ENCODE measurements at places on chromosomes 5 and 9.

DNA sequence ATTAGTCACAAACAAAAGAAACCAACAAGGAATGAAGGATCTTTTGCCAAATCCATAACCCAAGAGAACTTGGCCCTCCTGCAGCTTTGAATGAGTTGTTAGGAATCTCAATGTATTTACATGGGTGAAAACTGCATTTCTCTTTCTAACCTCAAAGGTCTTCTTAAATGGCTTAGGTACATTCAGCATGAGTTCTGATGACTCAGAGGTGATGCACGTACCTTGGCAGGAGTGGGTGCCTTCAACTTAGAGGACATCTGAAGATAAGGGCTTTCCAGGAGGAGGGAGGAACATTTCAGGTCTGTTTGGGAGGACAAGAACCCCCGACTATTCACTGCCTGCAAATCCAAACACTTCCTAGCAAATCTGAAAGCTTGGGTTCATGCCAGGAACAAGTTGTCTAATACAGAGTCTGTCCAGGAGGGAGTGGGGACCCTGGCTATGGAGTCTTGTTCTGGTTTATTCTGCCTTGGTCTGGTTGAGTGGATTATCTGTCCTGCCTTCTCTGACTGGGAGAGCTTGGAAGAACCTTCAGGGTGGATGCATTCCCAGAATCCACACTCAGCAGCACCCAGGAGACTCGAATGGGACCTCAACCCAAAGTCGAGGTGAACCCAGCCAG, 65.7 kb downstream of the IRX2 start:
- DNase-seq = no peak

GRCh38 chr5:142317753-142318152, 7.1 kb downstream of the SPRY4 start:
- DNase-seq = no peak

- DNase-seq = no peak
Measured at GRCh38 chr5:176400382-176401156, 12.0 kb downstream of the HIGD2A start.

- DNase-seq = no peak
Measured at GRCh38 chr5:133709209-133709725, 96.9 kb upstream of the FSTL4 start.

DNA sequence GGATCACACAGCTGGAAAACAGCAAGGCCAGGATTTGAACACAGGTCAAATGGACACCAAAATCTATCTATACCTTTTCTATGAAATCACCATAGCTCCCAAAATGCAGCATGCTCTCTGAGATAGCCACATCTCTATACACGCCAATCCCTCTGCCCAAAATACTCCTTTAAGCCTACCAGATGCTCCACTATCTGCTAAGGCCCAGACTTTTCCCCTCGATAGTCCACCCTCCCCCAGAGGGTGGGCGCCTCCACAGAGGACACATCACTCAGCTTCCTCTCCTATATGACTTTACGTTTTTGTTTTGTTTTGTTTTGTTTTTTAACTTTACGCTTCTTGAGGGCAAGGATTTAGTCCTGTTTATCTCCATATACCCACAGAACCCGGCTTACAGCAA, 46.8 kb downstream of the MTMR12 start:
- no peak for DNase-seq

- no peak for DNase-seq
Measured at GRCh38 chr5:150338546-150338945, 19.0 kb upstream of the TCOF1 start.

- DNase-seq = no peak
Measured at GRCh38 chr9:20043035-20043434, 254.2 kb upstream of the SLC24A2 start.

- no peak for DNase-seq
Measured at GRCh38 chr9:91143642-91144041, 218.1 kb downstream of the AUH start.

DNA sequence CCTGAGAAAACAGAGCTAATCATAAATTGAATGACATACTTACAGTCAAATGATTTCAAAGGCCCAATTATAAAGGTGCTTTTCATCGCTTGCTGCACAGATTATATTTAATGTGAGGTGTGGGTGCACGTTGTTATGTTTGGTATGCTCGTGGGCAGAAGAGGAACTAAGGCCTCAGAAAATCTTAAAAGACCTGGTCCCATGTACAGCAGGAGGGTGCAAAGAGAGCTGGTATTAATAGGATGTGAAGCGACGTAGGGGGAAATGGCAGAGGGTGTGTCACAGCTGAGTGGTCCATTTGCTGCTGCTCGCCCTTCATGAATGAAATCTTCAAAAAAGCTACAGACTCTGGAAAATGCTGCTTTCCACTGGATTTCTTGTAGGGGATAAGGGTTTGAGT, 40.5 kb upstream of the IFNK start:
- no peak for DNase-seq

- no peak for DNase-seq
Measured at GRCh38 chr5:149471406-149472183, 79.6 kb downstream of the CSNK1A1 start.

DNA sequence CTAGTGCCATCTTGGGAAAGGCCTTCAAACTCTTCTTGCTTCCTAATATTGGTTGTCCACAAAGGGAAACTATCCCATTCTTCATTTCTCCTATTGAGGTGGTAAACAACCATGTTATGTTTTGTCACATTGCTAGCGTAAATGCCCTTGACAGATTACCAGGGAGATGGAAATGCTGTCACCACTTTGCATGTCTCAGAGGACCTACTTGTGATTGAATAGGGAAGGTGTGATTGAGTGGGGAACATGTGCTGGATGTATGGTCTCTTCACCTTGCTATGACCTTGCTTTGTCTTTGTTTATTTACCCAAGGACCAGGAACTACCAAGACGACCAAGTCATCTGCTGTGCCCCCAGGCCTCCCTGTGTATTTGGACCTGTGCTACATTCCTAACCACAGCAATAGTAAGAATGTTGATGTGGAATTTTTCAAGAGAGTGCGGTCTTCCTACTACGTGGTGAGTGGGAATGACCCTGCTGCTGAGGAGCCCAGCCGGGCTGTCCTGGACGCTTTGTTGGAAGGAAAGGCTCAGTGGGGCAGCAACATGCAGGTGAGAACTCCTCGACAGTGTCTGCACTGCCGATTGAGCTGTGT, 96.1 kb downstream of the MAP1B start:
- no peak for DNase-seq

DNA sequence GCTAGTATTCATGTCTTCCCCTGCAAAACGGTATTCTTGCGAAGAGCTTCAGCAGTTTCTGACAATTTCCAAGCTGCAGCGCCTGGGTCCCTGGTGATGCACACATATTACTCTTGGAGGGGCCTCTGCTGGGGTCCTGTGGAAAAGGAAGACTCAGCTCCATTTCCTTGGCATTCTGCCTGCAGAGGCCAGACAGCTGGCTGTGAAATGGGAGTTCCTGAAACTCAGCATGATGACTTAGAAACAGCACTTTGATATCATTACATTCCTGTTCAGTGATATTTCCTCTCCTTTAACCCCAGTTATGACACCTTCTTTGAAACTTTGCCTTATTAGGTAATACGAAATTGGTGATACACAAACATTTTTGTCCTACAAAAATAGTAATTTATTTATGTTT, 98.5 kb downstream of the APBA1 start:
- DNase-seq = no peak

DNA sequence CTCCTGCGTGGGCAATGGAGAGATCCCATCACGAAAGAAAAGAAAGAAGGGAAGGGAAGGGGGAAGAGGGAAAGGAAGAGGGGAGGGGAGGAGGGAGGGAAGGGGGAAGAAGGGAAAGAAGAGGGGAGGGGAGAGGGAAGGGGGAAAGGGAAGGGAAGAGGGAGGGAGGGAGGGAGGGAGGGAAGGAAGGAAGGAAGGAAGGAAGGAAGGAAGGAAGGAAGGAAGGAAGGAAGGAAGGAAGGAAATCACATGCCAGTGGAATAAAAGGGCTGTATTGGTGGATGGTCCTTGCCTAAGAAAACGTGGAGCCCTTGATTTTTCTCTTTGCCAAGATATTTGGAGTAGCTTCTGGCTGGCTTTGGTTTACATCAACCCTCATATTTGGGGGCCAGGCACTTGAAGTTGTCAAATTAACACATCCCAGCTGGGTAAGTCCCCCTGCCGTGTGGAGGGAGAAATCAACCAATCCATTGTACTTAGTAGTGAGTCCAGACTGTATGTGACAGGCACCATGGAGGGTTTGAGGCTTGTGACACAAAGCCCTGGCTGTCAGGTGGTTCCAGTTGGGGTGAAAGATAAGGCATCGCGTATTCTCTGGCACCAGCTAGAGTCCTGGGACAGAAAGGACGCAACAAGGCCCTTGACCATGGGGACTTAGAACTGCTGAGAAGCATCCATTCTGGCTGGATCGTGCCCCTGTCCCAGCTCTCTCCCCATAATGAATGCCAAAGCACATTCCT, 23.7 kb downstream of the IDNK start:
- DNase-seq = no peak

DNA sequence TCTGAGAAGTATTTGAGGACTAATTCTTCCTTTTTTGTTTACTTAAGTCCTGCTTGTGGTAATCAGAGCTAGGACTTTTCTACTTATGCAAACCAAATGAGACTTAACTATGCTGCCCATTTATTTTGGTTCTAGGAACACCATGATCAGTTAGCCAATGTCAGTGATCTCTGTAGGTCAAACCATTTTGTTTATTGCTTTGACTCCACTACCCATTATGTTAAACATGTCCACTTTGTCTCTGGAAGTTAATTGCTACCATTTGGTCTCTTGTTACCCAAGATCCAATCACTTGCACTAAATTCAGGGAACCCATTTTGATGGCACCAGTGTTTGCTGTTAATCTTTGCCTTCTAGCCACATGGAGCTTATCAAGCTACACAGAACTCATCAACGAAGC, 161.9 kb downstream of the CCDC171 start:
- no peak for DNase-seq

GRCh38 chr9:88920645-88921044, 70.6 kb upstream of the S1PR3 start:
- DNase-seq = no peak

GRCh38 chr5:171271798-171272197, 37.2 kb upstream of the TLX3 start:
- DNase-seq = no peak

- DNase-seq = no peak
Measured at GRCh38 chr9:107638521-107639310, 149.1 kb upstream of the KLF4 start.

DNA sequence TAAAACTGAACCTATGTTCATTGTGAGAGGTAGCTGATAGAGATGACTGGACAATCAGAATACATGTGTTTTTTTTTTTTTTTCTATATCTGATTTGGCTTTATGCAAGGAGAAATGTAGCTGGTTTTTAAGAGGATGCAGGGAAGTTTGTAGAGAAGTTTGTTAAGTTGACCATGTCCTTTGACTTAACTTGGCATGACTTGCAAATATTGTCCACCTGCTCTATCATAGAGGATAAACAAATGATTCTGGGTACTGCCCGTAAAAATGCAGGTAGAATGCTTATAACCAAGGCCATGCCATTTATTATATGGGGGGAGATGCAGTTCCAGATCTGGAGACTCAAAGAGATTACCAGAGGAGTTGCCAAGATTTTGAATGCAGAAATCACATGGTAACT, 13.7 kb upstream of the NNT start:
- no peak for DNase-seq

DNA sequence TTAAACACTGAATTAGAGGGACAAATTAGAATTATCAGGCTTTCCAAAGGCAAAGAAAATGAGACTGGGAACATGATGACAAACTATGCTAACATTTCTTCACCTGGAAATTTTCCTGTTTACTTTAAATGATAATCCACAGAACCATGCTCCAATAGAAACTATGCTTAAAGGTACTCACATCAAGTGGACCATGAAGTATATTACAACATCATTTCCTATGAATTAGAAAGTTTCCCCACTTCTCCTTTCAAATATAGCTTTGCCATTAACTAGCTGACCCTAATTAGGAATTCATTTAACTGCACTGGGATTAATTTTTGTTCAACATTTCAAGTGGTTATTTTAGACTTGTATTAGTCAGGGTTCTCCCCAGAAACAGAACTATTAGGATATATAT, 81.4 kb downstream of the DTWD2 start:
- DNase-seq = no peak

- DNase-seq = no peak
Measured at GRCh38 chr5:147431586-147431985, 78.3 kb downstream of the DPYSL3 start.

DNA sequence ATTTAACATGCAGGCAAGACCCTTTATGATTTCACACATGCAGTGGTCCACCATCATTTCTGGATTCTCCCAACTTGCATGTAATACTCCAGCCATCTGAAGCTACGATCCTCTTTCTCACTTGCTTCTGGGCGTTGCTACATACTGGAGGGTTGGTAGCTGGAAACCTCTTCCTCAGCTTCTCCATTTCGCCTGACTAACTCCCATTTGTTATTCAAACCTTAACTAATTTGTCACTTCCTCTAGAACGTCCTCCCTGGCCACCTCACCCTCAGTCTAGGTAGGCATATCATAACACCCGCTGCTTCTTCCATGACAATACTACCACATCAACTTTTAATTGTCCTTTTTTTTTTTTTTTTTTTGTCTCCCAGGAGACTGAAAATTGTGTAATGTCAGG, 72.6 kb upstream of the EQTN start:
- no peak for DNase-seq

- no peak for DNase-seq
Measured at GRCh38 chr5:177204281-177204680, 70.7 kb downstream of the NSD1 start.

- DNase-seq = no peak
Measured at GRCh38 chr5:98144116-98144515, 629.3 kb upstream of the RGMB start.

- DNase-seq = no peak
Measured at GRCh38 chr5:110401881-110402280, 324.6 kb downstream of the TMEM232 start.

DNA sequence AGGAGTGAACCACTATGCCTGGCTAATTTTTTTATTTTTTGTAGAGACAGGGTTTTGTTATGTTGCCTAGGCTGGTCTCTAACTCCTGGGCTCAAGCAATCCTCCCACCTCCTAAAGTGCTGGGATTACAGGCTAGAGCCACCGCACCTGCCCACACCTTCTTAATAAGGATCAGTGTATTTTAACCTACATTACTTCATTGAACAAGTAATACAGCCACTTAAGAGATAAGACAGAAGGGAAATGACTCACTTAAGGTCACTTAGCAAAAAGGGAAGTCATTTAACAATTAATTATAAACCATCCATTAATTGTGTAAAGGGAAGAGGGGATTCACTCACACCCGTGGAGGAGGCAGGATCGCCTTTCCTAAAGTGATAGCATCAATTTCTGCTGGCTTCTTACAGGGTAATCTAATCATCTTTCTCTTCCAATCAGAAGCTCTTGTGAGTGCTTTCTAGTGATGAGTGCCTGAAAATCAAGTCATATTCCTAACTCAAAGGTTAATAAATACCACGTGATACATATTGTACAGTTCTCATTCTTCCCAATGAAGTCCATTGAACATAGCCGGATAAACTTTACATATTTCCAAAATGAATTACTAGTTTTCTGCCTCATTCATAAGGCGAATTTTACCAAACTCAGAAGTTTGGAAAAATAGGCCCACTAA, 3.5 kb downstream of the FBXW11 start:
- DNase-seq = no peak

DNA sequence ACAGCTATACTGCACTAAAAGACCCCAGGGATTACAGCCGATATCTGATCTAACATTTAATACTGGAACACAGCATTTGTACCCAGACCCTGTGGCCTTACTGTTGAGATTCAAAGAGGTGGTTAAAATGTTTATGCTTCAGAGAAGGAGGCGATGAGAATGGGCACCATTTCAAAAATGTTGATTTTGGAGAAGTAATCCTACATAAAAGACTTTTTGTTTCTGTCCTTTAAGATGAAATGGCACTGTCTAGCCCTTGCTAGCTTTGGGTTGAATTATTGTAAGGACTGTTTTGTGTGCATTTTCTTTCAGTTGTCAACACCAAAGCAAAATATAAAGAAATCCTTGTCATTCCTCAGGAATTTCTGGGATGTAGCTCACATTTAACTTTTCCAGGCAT, 288.5 kb upstream of the ANKH start:
- no peak for DNase-seq
